ENCODE measurements at places on chromosomes 3 and 15.

GRCh38 chr3:128665362-128666021 lies 14.9 kb upstream of the RPN1 start:
- no peak for DNase-seq

- DNase-seq = no peak
Measured at GRCh38 chr3:30437171-30437601, 169.2 kb upstream of the TGFBR2 start.

DNA sequence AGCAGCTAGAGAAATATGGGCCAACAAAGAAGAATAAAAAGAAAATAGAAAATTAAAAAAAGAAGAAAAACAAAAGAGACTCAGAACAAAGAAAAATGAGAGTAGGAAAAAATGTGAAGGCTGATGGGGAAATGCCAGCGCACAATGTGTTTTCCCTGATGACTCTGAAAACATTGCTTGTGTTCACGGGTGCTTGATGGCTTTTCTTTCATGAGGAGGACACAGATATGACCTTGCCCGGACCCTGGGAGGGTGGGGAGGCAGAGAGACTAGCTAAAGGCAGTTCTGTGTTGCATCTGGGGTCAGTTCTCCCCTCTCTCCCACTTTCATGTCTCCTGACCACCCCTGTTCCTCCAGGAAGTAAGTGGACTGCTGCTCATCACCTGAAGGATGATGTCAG lies 125.9 kb downstream of the MOBP start:
- no peak for DNase-seq

DNA sequence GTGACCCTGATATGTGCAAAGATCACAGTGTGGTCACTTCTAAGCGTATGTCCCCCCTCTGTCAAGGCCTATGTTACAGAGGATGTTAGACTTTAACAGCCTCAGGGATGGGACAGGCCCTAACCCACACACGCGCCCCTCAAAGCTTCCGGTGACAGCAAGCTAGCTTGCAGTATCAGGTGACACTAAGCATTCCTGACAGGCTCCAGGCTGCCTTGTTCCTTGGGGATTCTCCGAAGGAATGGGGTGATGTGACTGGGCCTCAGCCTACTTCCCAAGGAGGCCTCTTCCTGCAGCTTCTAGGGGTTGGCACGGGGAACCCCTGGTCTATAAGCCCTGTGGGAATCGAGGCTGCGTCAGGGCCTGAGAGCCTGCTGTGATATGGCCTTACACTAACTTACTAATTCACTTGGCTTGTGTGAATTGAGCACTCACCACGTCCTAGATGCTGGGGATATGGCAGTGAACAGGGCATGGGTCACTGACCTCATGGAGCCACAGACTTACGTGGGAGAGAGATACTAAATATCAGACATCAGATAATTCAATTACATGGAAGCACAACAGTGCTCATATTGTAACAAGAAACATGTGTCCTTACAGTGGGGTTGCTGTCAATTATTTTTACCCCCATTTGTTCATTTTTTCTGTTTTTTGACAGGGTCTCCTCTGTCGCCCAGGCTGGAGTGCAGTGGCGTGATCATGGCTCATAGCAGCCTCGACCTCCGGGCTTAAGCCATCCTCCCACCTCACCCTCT lies 11.4 kb upstream of the SPTBN5 start:
- DNase-seq = no peak

- DNase-seq = no peak
Measured at GRCh38 chr3:181793006-181793405, 81.3 kb downstream of the SOX2 start.

DNA sequence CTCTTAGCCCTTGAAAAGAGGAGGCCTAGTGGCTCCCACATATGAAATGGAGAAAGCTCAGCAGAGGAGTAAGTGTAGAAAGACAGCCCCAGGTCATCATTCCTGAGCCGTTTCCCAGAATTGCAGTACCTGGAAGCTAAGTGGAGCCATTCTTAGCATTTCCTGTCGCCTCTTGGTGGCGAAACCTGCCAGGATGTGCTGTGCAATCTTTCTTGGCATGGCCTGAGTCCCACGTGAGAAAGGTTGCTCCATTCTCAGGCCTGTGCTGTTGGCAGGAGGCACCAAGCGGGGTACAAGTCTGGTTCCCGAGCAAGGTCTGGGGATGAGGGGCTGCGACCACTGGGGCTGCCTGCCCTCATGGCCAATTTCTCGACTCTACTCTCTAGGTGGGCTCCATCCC lies 207.2 kb upstream of the TPM1 start:
- no peak for DNase-seq
